Lung (tissue), 17 donors: ENCODE measurements at places on chromosomes 7 and 10.

DNA sequence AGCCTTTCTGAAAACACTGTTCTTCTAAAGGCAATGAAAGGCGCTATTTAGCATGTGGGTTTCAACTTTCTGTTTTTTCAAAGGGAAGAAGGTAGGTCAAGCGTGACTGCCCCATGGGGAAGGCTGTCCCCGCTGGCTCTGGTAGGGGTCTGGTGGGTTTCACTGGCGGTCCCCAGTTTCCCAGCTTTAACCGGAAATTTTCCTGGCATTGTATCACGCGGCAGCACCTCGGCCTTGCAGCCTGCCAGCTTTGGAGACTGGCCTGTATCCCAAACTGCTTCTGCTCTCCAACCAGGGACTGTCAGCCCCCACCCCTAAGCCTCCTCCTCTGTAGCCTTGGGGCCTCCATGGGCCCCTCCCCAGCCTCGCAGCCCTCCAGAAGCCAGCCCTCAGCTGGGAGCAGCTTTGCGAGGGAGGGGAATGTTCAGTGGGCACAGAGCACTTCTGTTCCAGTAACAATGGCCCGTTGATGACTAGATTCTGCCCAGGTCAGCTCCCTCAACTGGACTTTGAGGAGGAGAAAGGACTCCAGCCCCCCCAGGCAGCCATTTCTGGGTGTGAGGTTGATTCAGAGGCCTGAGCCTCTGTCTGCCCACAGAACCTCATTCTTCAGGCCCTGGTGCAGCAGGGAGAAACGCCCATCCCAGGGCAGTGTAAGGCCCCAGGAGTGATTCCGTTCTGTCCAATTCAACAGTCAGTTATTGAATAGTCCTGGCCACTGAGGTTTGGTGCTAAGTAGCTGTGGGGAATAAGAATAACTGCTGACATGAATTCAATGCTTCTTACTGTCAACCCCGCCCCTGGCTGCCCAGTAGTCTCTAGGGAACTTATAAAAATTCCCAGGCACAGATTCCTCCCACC, 17.1 kb downstream of the CHST3 start:
- DNase-seq = peak; percentile 84

DNA sequence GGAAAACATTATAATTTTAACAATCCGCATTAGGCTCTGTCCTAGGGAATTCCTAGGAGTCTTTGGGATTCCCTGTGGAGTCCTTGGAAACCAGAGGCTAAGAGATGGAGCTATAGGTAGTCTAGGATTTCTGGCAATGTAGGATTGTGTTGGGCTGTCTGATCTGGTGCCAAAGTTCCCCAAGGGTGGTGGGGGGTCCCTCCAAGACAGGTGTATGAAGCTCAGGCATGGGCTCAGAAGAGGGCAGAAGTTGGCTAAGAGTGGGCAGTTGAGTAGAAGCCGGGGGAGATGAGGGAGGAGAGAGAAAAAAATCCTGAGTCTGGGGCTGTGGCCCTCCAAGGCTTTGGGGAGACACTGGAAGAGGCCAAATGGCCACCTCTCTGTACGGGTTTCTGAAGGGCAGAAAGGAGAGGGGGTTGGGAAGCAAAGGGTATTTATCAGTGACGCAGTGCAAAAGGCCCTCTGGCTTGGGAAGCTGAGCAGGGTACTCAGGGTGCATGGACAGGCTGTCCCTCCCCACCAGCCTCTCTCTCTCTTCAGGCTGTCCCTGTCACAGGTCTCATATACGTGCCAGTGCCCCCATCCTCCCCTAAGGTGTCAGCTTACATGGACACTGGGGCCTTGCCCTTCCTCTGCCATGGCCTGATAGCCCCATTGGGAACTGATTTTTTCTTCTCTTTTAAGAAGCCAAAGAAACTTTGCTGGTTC, 929 bp downstream of the HOXA6 start:
- no peak for DNase-seq

DNA sequence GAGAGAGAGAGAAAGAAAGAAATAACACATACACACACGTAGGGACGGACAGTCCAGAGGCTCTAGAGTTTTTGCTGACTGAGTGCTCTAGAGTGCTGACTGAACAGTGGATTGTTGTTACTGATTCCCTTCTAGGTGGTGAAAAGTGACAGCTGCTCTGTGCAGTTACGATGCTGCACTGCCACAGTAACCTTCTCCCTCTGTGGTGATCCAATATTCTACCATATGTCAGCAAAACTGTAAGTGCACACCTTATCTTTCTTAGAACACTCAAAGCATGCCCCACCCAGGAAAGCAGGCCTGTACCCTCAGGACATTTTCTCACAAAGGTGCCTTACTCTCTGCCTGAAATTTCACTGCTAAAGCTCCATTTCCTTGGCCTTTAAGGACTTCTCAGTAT, 1023.5 kb downstream of the TYW1 start:
- no peak for DNase-seq

DNA sequence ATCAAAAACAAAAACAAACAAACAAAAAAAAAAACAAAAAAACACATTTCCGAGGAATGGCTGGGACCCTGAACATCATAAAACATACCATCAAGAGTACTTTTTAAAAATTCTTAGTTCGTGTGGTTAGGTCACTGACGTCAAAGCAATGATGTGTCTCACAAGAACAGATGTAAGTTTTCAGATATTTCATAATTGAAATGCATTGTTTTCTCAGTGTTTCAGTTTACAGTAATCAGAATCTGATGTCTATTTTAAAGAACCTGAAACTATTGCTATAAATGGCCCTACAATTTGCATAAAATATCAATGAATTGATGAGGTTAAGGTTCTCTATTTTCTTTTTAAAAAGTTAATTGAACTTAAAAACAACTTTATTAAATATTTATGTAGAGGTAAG, 103.7 kb upstream of the HGF start:
- DNase-seq = peak; percentile 61

GRCh38 chr10:110432084-110432483, 65.6 kb upstream of the DUSP5 start:
- DNase-seq = no peak

- no peak for DNase-seq
Observed at GRCh38 chr7:117941138-117941810, 68.0 kb upstream of the CTTNBP2 start.

- peak; percentile 74 for DNase-seq
Observed at GRCh38 chr10:44416021-44416771, 31.3 kb upstream of the CXCL12 start.

DNA sequence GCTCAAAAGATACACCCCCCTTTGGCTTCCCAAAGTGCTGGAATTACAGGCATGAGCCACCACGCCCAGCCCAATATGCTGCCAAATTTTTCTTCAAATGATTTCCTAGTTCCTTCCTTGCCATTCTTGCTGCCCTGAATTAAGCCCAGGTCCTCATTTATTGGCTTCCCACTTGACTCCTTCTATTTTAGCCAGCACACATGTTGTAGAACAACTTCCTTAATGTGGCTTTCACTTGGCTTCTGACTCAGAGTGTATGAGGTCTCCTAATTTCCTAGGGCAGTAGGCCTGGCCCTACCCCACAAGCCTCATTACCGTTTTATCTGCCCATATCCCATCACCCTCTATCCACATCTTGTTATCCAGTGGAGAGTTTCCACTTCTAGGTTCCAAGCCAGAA, 21.8 kb upstream of the HIPK2 start:
- no peak for DNase-seq

- no peak for DNase-seq
Observed at GRCh38 chr7:55887821-55888247, 578 bp downstream of the ZNF713 start.

- DNase-seq = no peak
Observed at GRCh38 chr10:28014651-28015050, 15.8 kb upstream of the ODAD2 start.

- peak; percentile 42 for DNase-seq
Observed at GRCh38 chr10:129659508-129660268, 192.6 kb downstream of the MGMT start.

DNA sequence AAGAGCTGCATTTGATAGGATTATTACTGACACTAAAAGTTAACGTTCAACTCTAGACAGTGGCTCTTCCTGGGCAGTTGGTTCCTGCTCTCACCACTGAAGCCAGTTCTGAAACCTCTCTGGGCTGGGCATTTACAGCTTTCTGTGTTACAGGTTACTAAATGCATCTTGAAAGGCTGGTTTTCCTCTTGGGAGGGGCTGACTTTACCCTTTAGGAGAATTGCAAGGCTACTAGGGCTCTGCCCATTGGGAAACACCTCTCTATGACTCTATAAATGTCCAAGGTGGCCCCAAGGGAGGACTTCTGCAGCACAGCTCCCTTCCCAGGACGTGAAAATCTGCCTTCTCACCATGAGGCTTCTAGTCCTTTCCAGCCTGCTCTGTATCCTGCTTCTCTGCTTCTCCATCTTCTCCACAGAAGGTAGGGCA, at the start of gene GPR15LG:
Gene GPR15LG, plus strand, starts transcription at position 301 of the 429 bp plus-strand sequence. Its CDS starts 51 bp downstream, at position 352.
- DNase-seq = no peak

DNA sequence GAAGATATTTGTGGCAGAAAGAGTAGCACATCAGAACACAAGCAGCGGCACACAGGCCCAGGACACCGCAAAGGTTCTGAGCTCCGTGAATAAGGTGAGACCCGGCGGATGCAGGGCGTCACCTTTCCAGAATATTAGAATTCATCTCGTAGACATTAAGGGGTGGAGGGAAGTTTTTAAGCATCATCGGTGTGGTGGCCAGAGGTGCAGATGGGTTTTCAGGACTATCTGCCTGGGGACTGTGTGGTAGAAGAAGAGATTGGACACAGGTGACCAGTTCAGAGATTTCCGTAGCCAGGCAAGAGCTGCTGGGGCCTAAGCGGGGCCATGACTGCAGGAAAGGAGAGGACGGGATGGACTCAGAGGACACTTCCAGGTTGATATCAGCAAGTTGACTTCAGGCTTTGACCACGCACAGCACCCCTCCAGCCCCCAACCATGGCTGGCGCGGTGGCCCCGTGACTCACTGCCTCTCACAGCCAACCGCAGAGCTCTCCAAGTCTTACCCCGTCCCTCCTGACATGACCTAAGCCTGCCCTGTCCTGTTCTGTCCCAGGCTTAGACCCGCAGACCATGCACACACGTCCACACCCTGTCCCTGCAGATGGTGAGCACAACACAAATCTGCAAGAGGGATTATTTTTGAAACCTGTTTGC, 97.2 kb downstream of the OAT start:
- DNase-seq = no peak

DNA sequence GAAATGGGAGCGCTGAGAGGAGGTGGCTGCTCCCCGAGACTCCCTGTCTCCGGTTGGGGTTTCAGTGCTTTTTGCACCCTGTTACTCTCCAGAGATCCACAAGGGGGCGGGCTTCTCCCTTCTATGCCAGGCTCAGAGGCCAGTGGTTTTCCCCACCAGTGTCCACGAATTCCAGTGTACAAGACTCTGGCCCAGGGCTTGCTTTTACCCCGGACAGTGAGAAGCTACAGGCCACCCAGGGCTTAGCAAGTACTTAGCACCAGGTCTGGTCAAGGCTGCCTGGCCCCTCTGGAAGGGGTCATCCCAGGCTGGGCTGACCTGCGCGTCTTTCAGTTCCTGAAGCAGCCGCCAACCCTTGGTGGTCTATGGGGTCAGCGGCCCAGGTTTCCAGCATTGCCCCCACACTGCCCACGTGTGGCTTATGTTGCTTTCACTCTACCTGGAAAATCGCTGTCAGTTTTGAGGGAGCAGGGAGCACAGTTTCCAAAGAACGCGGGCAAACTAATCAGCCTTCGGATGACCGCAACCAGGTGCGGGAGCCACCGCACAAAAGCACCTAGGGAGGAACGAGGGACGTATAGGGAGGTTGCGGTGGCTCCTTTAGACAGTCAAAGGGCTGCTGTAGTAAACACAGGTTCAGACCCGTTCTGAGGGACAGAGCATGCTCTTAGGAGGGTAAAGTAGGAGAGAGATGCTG, 6.8 kb downstream of the CYP26A1 start:
- no peak for DNase-seq

DNA sequence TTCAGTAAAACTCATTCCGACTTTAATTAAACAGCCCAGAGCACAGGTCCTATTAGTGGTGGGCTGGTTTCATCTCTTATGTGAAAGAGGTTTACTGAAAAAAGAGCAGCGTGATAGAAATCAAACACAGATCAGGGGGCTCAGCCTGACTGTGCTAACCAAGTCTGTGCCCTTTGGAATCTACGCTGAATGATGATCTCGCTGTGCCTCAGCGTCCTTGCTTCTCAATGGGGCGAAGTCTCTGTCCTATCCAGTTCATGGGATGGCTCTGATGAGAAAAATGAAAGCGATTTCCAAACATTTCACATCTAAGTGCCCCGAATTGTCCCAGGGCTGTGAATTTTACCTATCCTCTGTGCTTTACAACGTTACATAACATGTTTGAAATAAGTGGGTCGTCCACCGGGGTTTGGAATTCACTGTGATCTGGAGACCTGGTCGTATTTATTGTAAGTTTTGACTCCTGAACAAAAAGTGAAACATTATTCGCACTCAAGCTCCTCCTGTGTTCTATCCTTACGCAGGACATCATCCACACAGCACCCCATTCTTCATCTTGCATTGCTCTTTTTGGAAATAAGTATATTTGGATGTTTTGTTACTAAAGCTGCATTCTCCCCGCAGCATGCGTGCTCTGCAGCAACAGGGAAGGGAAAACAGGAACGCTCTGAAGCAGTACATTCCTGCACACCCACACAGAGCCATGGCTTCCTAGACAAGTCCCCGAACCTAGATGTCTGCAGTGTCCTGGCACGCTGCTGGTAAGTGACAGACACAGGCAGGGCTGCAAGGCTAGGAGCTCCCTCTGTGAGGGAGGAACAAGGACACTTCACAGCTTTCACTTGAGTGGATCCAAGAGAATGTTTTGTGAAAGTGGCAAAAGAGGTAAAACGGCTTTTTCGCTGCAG, 83.5 kb downstream of the SLC37A3 start:
- no peak for DNase-seq

GRCh38 chr10:650886-651615, 38.4 kb downstream of the DIP2C start:
- no peak for DNase-seq

- DNase-seq = no peak
Observed at GRCh38 chr7:26439521-26440232, 148.0 kb downstream of the SNX10 start.

- peak; percentile 98 for DNase-seq
Observed at GRCh38 chr10:68871731-68872342, 29.3 kb upstream of the DDX50 start.

GRCh38 chr7:40147371-40148246, 12.8 kb downstream of the SUGCT start:
- no peak for DNase-seq

- peak; percentile 48 for DNase-seq
Observed at GRCh38 chr10:133520193-133520738, 6.9 kb upstream of the CYP2E1 start.

GRCh38 chr10:35217455-35217854, 90.8 kb downstream of the CREM start:
- DNase-seq = peak; percentile 95

GRCh38 chr10:29649561-29650551, 15.1 kb upstream of the SVIL start:
- no peak for DNase-seq

- no peak for DNase-seq
Observed at GRCh38 chr7:105188201-105188600, 174.2 kb downstream of the KMT2E start.
